Tibial nerve (tissue), 4 donors: ENCODE measurements at places on chromosomes 7 and 10. TPM values are rescaled to one million over a fixed set of nuclear protein-coding genes. Genes with fewer than 3 reads are reported as not detected.

PANK1 gene
- total RNA-seq: 6.3 TPM

ATRNL1 gene
- 2.0 TPM for total RNA-seq

GRID2IP gene
- not detected for total RNA-seq

SPDYE5 gene
- total RNA-seq: not detected

CYP26C1 gene
- total RNA-seq: 2.2 TPM

C7orf57 gene
- total RNA-seq: 0.21 TPM

KRIT1 gene
- total RNA-seq: 71.9 TPM

GPR85 gene
- not detected for total RNA-seq

LFNG gene
- 11.6 TPM for total RNA-seq
